Activated naive CD4-positive, alpha-beta T cell treated with anti-CD3 and anti-CD28 coated beads, Interleukin-2, amount 50 U/mL, for 16 hours (primary cell): ENCODE measurements at places on chromosomes 6 and 20.

DNA sequence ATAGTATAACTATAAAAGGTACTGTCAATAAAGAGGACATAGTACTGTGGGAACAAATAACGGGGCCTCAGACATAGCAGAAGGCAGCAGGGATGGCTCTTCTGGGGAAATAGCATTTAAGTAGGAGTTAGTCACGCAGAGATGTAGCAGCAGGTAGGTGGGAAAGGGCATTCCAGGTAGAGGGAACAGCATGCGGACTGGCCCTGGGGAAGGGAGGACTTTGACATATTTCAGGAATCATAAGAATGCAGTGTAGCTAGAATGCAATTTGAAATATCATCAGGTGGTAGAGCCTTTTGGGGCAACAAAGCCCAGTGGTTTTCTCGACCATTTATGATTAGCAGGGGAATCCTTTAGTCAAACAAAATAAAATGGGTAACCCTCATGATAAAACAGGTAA is 191.1 kb downstream of the SLC24A3 start:
- DNase-seq, result no peak

- DNase-seq, result no peak
Observed at GRCh38 chr6:74979065-74979766, 226.6 kb downstream of the COL12A1 start.

DNA sequence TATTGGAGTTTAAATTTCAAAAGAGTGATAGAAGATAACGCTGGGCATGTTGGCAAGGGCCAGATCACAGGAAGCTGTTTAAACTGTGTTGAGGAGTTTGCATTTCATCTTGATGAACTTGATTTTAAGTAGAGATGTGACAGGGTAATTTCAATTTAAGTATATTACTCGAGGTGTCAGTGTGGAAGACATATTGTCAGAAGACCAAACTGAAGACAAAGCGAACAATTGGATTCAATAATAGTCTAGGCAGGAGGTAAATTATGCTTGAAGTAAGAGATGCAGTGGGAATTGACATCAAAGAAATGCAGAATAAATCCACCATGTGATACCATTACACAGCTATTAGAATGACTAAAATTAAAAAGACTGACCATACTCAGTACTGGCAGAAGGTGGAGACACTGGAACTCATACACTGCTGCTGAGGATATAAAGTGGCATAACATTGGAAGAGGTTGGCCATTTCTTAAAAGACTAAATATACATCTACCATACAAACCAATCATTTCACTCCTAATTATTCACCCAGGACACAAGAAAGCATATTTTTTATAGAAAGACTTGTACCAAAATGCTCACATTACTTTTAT is 240.8 kb downstream of the ARHGAP18 start:
- DNase-seq, result no peak

DNA sequence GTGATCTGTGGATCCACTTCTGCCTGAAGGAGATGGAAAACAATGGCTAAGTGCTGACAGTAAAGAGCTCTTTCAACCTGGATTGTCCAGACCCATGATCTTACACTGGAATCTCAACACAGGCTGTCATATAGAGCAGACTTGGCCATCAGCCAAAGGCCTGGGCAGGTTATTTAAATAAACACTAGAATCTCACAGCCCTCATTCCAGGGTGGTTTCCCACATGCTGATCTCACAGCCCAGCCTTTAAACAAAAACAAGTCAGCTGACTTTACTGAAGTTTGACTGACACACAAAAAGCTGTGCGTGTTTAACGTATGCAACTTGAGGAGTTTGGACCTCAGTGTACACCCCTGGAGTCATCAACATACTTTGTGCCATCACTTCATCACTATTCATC is 28.4 kb downstream of the SYNDIG1 start:
- no peak for DNase-seq

- no peak for DNase-seq
Observed at GRCh38 chr6:139449611-139450000, 75.2 kb upstream of the CITED2 start.

DNA sequence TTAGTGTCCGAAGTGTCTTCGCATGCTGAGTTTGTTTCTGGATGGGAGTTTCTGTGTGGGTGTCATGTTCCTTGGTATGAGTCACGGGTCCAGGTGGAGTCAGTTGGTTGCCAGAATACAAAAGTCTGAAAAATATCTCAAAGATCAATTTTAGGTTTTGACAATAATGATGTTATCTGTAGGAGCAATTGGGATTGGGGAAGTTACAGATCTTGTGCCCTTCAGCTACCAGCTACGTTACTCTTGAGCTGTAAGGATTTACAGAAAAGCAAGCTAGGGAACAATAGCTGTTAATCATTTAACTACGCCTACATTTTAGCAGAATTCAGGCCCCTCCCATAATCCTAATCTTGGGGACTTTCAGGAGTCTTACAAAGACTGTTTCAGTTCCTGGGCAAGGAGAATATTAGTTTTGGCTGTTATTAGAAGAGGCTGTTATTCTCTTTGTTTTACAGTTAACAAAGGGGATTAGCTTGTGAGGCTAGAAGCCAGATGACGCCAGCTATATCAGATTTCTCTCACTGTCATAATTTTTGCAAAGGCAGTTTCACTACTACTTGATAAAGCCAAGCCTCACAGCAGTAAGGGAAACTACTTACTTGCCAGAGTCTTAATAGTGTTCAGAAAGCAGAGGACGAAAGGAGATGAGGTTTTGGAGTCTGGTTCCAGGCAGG is 15.4 kb upstream of the SLC22A16 start:
- DNase-seq, result no peak

DNA sequence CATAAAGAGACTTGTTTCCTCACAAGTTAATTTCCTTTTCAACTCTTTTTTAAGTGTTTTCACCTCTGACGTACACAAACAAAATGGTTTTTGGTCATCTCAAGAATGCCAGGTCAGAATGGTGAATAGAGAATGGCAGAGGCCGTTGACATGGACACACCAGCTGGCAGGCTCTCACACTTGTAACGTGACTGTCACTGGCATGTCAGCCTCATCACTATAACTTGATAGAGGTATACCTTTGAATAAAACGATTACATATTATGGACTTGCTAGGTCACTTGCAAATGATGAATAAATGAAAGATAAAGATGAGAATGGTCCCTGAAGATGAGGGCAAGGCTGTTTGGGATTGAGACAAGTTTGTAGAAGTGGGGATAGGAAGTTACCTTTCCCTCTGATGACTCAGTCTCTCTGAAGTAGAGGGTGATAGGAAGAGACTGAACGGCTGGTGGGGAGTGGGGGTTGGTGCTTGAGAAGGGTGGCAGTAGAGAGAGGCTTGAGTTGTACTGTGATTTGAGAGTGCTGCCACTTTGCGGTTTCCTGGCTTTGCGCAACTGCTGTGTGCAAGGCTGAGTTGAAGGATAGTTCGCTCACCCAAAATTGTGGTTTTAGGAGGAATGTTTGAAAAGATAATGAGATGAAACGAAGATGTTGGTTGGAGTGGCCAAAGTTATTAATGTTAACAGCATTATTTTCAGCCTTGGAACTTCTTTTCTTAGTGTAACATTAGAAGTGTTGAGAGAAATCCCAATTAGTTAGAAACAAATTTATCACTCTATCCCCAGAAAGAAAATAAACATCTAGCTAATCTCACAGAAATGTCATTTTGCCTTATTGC is 30.3 kb downstream of the TBPL1 start:
- DNase-seq, result peak; percentile 15

- peak; percentile 90 for DNase-seq
Observed at GRCh38 chr20:32819992-32820697, 391 bp downstream of the MAPRE1 start.

DNA sequence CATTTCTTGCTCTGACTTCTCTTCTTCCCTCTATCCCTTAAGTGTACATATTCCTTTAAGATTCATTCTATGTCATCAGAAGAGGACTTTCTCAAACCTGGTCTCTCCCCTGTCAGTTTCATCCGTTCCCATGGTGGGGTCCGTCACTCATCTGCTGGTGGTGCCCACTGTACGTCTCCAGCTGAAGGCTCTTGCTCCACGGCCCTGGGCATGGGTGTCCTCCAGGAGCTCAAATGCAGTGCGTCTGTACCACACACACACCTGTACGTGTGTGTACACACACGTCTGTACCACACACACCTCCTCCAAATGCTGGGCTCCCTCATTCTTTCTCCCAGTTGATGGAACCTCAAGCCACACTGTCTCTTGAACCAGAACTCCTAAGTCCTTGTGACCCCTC is 85.6 kb downstream of the CAP2 start:
- no peak for DNase-seq
